Kidney capillary endothelial cell (primary cell): ENCODE measurements at places on chromosomes 3 and 15.
A peak's percentile ranks its signal among the peaks of the same experiment; 100 is the strongest.

GRCh38 chr3:107309312-107309711 is 67.9 kb upstream of the CCDC54 start:
- DNase-seq, result no peak

DNA sequence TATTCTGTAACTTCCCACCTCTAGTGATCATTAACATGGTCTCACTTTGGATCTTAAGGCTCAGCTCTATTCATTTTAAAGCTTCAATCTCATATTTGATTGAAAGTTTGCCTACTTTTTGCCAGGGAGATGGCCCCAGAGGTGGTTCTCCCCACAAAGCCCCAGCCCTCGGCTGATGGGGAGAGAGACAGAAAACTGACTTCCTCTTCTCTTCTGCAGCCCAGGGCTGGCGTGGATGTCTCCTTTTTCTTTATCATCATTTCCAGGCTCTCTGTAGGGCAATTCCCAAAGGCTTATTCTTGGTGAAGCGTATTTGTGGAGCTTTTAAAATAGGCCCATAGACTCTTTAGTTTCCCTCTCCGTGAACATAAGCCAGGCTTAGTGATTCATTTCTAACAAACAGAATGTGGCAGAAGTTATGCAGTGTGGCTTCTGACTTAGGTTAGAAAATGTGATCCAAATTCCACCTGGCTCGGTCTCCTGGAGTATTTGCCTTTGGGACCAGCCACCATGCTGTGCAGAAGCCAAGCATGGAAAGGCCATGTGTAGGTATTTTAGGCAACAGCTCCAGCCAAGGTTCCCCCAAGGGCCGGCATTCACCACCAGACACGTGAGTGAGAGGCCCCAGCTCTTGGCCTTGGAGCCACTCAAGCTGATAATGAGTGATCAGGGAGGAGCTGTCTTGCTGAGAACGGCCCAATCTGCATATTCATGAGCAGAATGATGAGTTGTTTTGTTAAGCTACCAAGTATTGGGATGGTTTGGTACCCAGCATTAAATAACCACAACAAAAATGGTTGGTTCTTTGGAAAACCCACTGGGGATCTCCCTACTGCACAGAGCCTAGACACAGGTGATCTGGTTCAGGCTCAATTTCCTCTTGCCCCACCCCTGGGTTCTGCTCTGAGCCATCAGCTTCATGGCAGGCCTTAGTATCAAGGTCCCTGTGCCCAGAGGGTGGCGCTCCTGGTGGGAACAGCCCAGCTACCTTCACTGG is 353.2 kb upstream of the PROK2 start:
- DNase-seq, result no peak

- DNase-seq, result no peak
Measured at GRCh38 chr15:89369341-89369947, 34.8 kb upstream of the POLG start.

DNA sequence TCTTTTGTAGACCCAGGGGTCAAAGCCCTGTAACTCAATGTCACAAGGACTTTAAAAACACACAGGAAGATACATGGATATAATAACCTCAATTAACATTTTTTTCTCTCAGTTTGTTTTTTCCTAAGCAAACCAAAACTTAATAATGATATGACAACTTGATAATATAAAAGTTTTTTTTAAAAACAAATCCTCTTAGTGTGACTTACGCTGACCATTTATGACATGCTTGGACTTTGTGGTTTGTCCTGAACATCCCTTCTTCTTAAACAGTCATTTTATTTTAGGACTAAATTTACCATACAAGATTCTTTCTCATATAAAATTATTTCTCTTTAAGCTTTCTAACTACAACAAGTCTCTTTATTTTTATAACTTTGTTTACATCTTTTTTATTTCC is 25.4 kb upstream of the FAM3D start:
- DNase-seq, result peak; percentile 30

DNA sequence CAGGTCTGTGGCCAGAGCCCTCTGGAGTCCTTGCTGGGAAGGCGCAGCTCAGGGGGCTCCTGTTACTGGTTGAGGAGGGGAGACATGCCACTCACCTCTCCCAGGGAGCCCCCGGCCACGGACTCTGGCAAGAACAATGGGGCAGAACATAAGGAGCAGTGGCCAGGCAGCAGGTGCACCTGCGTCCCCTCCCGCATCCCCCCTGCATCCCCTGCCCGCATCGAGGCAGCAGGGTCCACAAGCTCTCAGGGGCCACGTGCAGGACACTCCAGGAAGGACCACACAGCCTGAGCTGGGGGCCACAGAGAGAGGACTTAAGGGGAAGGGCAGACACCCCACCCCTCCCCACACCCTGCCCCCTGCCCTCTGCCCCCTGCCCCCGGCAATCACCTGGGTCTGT is 73.0 kb downstream of the TFRC start:
- no peak for DNase-seq

DNA sequence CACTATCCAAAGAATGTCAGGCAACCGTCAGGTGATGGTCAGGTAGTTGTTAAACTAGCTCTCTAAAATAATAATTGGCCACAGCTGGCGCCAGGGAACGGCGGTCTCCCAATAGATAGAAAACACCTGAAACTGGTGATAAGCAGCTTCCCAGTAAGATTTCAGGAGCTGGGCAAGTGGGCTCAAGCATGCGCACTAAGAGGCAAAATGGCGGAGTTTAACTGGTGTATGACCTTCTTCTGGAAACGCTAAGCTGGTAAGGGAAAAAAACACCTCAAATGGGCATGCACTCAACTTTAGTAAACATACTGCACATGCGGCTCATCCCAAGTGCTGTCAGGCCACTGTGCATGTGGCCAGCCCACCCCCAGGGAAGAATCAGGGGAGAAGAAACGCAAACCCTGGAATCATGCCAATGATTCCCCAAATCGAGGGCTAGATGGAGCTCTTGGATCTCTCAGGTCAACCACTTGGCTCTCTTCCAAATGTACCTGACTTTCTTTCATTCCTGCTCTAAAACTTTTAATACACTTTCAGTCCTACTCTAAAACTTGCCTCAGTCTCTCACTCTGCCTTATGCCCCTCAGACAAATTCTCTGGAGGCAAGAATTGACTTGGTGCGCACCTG is 195.0 kb downstream of the ZNF621 start:
- DNase-seq, result peak; percentile 12

DNA sequence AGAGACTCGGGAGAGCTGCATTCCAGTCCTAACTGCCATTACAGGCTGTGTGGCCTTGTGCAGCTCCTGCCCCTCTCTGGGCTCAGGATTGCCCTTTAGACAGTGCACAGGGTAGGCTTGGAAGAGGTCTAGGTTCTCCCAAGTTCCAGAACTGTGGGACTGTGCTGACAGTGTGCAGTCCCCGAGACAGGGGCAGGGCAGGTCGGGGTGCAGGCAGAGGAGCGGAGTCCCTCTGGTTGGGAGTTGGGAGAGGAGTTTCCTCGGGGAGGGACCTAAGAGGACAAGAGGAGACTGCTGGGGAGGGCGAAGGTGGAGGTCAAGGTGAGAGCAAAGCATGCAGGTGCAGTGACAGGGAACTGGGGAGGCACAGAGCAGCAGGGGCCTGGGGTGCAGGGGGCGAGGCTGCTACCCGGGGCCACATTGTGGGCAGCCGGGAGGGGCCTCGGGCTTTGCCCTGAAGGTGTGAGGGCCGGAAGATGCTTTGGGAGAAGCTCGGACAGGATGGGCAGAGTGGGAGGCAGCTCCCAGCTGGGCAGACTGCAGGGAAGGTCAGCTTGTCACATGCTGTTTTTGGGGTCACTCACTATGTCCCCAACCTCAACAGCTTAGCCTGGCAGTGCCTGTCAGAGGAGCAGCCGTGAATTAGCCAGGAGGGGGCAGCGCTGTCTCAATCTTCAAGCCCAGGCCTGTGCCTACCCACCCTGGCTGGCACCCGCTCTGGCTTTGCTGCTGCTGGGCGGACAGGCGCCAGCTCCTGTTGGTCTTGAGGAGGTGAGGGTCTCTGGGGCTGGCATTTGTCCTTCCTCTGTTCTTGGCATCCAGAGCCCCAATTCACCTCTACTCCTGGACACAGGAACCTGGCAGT is 15.4 kb upstream of the CSPG4 start:
- no peak for DNase-seq

DNA sequence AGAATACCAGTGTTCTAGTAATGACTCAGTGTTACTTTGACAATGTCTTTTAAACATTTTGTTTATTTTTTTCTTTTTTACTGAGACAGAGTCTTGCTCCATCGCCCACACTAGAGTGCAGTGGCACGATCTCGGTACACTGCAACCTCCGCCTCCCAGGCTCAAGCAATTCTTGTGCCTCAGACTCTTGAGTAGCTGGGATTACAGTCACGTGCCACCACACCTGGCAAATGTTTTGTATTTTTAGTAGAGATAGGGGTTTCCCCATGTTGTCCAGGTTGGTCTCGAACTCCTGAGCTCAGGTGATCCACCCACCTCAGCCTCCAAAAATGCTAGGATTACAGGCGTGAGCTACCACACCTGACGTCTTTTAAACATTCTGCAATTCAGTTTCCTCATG is 15.7 kb downstream of the AQR start:
- no peak for DNase-seq

GRCh38 chr3:4633078-4634004 is 140.2 kb downstream of the ITPR1 start:
- DNase-seq, result peak; percentile 63

- DNase-seq, result no peak
Measured at GRCh38 chr3:70000028-70000410, 486 bp downstream of the SAMMSON start.

DNA sequence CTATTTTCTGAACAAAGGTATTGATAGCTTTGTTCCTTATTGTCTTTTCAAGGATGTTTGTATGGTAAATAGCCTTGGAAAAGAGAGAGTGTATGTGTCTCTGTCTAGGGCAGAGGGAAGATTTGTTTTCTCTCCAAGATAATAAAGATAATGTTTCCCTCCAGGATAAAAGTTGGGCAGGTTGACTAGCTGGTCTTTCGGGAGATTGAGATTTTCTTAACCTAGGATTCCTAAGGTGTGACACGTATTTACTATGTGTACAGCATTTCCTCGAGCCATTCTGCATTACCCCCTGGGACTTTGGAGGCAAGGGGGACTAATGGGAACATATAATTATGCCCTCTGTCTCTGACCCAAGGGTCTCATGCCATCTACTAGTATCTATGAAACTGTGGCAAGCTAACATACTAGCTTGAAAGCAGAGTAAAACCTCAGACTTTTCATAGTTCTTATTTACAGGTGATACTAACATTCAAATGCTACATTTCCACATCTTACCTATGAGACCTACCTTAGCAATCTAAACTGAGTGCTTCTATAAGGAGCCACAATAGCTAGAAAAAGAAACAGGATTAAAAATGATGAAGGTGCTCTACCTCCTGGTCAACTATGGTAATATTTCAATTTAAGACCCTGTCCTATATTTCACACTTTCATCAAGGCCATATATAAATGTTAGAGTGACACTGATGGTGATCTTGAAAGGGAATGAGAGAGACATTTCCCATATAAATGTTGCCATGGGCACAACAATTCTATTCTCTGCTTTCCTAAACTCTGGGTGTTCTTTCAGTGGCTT is 252.9 kb upstream of the CBLB start:
- no peak for DNase-seq

DNA sequence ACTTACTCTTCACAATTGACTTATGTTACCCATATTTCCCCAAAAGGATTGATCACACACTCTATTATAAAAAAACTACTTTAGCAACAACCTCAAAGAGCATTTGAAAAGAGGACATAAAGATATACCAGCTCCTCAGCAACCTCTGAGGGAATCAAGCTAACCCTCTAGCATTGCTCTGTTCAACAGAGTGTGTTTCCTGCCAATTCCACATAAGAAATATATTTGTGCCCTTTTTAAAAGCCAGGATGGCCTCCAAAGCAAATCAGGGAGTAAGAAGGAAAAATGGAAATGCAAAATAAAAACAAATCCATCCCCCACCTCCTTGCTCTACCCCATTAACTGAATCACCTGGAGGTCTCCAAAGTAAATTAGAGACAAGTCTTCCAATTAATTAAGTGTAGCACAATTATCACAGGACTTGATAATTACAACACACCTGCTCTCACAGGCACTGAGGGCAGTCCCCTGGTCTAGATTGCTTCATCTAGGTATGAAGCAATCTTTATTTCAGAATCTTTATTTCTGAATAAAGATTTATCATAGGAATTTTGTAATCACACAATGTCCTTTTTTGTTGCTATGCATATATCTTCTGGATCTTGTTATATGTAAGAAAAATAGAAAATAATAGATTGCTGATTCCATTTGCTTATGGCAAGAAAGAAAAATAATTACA is 34.8 kb downstream of the GPR176 start:
- no peak for DNase-seq

- DNase-seq, result no peak
Measured at GRCh38 chr15:42508263-42508690, 12.8 kb downstream of the SNAP23 start.

- peak; percentile 70 for DNase-seq
Measured at GRCh38 chr3:14203521-14204079, 25.0 kb downstream of the LSM3 start.

DNA sequence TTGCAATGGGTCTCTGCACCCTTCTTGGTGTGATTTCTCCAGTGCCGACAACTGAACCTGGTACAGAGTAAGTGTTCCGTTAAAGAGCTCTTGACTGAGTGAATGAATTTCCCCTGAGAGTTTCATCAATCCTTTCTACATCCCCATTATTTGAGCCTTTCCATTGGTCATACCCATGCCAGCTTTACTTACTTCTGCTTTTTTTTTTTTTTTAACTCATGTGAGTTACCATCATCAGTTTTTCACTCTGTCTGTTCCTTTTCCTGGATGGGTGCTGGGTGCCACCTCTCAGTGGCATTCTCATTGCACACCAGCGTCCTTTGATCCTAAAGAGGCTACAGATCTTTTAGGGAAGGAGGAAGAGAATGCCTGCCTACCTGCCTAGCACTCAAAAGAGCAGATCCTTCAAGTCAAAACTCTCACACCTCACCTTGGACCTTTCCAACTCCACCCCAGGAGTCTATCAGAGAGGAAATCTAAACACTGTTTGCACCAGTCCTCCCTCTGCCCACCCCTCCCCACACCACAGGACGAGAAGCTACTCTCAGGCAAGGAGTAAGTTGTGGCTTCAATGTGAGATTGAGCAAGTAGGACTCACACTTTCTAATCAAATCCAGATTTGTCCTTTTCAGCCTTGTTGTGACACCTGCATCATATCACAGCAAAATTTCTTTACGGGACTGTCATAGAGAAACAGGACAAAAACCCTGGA is 13.1 kb upstream of the USP3 start:
- no peak for DNase-seq

- DNase-seq, result no peak
Measured at GRCh38 chr3:27827041-27827440, 104.9 kb upstream of the EOMES start.

- no peak for DNase-seq
Measured at GRCh38 chr3:63344661-63345060, 66.6 kb downstream of the SYNPR start.

DNA sequence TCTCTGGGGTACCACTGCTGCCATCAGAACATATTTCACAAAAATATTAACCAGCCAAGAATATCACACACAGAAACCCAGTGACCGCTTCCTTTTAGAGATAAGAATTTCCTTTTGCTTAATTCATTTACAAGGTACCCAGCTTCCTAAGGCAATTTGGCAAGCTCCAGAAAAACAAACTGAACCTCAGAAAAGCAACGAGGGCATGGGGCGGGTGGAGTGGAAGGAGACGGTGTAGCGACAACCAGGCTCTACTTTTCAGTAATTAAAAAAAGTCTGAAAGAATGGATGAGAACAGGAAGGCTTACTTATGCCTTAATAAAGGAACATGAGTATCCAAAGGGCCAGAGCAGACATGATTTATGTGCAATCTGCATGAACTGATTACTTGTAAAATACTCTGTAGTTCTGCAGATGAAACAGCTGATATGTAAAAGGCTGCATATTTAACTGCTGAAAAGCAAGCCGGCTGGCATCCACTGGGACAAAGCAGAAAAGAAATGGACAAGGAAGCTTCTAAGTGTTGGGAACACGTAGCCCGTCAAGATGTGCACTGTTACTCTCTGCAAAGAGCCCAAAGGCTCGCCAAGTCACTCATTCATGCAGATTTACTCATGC is 18.6 kb downstream of the RFTN1 start:
- no peak for DNase-seq
